LoVo (cell line): ENCODE measurements at places on chromosomes 13 and 19.

DNA sequence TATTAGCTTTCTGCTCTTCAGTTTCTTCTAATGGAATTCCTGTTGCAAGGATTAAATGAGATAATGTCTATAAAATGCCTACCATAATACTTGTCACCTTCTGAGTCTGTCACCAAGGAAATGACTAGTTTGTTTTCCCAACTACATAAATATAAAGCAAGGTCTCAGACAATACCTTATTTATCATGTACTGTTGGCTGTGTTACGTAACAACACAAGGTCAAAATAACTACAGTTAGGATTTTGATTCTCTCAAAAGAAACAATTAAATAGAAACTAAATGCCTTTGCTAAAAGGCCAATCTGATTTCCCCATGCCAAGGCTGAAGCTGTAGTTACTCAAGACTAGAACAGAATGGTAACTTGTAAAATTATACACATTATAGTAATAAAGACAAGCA, 134.5 kb downstream of the PCDH9 start:
- DNase-seq: no peak

DNA sequence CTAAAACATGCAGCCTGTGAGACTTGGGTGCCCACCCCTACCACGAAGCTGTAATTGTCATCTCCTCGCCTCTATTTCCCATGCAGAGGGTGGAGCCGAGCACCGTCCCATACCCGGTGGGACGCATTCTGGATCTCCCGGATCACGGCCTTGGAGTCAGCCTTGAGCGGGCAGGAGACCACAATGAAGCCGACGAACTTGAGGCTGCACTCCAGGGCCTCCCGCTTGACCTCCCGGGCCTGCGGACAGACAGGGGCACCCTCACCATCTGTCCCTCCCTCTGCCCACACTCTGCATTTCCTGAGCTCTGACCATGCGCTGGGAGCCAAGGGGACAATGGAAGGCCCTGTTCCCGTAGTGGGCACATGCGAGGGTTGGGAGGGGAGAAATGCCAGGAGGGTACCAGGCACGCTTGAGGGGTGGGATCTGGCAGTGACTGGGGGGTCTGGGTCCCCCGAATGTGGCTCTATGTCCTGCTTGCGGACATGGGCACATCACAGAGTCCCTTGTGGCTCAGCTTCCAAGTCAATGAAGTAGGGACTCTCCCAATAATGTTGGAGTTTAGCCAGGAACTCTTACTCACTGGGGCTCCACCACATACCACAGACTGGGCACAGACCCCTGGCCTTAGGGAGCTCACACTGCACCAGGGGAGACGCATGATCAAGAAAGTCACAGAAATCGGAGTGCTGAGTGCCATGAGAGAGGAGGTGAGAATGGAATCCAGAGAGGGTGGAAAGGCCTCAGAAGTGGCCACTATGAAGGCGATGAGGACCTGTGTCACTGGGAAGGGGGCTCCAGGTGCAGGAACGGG, 9.2 kb upstream of the GMIP start:
- no peak for DNase-seq

DNA sequence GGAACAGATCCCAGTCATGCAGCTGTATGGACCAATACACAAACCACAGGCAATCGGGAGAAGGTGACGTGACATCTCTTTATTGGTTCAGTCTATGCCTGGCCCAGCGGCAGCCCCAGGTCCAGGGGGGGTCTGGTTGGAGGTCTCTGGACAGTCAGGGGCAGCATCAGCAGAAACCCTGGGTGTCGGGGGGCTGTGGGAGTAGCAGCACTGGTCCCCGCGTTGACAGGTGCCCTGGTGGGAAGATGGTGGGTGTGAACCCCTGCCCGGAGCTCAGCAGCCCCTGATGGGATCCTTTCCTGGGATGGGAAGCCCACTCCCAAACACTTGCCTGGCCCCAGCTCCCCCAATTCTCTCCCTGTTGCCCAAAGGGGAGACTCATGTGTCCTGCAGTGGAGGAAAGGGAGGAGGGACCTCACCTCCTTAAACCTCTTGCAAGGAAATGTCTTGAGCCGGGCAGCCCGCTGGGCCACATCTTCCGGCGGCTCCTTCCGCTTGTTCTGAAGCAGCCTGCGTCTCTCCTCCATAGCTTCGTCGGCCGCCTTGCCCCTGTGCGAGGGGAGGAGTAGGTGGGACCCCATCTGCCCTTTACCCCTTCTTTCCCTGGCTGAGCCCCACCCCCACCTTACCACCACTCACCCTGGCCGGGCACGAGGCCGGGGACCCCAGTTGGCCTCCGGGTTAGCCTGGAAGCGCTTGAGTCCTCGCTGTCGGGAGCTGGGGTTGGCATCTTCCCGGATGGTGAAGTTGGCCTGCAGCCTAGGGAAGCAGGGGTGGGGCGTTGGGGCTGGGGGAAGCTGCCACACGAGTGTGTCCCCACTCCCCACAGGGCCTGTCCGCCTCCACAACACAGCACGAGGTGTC, 2.4 kb upstream of the LYL1 start:
- no peak for DNase-seq

DNA sequence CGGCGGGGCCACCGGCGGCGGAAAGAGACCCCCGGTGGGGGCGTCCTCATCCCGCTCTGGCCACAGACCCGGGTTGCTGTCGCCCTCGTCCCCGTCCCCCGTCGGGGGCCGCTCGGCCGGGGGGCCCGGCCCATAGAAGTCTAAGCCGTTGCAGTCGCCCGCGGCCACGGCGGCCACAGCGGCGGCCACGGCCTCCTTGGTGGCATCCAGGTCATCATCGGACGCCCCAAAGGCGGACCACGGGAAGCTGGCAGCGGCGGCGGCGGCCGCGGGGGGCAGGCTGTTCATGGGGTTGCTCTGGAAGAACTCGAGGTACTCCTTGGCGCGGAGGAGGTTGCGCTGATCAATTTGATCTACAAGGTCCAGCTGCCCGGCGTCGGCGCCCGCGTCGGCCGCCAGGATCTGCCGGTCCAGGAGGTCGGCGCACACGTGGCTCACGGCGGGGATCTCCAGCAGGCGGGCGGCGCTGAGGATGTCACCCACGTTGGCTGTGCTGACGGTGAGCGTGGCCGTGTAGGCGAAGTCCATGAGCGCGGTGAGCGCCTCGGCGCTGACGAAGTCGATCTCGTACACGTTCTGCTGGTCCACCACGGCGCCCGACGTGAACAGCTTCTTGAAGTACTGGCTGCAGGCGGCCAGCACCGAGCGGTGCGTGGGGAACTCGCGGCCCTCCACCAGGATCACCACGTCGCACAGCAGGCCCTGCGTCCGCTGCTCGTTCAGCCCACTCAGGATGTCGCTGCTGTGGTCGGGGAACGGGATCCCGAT, 12.1 kb downstream of the ZBTB7A start:
- DNase-seq: no peak

DNA sequence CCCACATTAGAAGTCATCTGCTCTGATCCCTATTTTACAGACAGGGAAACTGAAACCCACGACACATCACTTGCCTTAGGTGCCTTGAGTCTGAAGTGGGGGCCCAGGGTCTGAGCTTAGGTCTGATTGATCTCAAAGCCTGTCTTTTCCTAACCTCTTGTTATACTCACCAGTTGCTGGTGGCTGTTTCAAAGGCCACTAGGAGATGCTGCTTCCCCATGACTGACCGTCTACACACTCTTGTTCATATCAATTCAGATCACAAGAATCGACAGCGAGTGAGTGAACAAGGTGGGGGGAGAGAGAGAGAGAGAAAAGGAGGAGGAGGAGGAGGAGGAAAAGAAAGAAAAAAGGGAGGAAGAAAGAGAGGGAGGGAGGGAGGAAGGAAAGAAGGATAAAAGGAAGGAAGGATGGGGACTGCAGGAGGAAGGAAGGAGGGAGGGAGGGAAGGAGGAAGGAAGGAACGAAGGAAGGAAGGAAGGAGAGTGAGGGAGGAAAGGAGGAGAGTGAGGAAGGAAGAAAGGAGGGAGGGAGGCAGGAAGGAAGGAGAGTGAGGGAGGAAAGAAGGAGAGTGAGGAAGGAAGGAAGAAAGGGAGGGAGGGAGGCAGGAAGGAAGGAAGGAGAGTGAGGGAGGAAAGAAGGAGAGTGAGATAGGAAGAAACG, 3.3 kb downstream of the OR10H1 start:
- no peak for DNase-seq

DNA sequence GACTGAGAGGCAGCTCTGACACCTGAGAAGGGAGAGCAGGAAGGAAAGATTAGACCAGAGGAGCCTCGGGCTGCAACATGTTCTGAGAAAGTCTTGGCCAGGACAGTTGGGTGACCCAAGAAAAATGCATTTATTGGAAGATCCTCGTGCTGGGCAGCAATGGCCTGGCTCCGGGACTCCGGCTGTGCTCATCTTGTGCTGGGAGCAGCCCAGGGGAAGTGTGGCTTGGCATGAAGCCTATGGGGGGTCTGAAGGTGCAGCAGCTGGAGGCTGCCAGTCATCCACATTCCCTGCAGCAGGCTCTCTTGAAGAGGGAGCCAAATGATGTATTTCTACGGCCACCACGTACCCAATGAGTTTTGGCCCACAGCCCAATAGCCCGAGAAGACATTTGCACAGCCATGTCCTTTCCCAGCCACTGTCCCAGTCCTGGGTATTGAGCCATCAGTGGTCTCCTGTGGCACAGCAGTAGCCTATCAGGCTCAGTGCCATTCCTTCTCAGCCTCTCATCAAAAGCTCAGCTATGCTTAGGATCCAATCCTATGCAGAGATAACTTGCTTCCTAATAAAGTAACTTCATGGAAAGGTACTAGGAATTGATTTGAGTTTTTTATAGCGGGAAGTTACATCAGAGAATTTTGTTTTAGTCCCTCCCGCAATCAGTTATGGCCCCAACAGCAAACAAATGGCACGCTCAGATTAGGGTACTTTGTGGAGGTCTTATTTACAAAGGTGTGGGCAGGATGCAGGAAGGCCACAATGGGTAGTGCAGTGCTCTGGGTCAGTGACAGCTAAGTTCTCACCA, 76.0 kb upstream of the MEDAG start:
- peak; percentile 2 for DNase-seq

- no peak for DNase-seq
Observed at GRCh38 chr19:17647071-17648020, 40.8 kb downstream of the UNC13A start.

DNA sequence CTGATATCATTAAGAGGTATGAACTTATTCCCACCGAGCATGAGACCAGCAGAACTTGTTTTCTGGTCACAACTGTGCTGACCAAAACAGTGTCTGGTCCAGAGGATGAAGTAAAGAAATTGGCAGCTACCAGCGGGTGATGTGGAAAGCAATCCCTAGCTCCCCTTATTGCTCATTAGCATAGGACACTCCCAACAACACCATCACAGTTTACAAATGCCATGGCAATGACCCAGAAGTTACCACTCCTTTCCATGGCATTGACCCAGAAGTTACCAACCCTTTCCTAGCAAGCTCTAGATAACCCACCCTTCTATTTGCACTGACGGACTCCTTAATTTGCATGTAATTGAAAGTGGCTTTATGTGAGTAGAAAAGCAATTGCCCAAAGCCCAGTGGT, 1856.1 kb downstream of the OLFM4 start:
- DNase-seq: no peak

DNA sequence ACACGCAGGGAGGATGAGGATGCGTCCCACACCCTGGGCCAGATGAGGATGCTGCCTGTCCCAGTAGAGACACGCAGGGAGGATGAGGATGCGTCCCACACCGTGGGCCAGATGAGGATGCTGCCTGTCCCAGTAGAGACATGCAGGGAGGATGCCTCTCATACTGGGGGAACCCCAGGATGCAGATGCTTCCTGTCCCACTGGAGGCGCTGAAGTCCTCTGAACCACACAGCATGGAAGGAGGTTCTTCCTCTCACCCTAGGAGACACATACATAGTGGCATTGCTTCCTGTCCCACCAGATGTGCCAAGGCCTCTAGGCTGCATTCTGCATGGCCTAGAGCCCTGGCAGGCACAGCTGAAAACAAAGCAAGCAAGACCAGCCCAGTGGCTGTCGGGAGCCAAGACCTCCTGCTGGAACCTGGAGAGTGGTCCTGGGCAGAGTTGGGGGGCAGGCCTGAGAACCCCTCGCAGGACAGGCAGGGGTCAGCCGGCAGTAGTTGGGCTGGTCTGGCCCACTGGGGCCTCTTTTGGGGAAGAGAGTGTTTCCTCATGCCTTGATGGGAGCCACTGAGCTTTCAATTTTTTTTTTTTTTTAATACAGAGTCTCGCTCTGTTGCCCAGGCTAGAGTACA, 4.3 kb downstream of the HPN start:
- DNase-seq: no peak

DNA sequence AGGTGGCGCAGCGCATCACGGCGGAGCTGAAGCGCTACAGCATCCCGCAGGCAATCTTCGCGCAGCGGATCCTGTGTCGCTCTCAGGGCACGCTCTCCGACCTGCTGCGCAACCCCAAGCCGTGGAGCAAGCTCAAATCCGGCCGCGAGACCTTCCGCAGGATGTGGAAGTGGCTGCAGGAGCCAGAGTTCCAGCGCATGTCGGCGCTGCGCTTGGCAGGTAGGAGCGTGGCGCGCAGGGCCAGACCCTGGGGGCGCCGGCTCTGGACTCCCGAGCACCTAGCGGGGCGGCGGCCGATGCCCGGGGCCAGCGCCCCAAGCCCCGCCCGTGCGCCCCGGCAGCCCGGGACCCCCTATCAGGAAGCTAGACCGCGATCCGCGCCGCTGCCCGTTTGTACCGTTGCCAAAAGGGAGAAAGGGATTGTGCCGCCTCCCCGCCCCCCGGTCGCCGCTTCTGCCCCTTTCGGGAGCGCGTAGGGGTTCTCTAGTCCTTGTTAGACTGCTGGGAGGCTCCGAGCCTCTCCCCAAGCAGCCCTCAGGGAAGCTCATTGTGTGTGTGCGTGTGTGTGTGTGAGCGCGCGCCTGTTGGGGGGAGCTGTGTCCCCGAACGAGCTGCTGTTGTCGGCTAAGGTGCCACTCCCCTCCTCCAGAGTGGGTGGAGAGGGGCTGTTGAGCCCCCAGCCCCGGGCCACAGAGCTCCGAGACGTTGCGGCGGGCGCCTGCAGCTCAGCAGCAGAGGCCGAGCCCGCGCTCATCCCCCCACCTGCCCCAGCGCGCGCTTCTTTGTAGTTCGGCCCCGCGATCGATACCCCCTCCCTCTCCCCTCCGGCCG, 1.5 kb downstream of the ONECUT3 start:
- DNase-seq: no peak

GRCh38 chr13:25319771-25320170, 18.3 kb downstream of the NUP58 start:
- DNase-seq: no peak

GRCh38 chr19:17255150-17255621, 9.4 kb downstream of the USHBP1 start:
- DNase-seq: no peak

DNA sequence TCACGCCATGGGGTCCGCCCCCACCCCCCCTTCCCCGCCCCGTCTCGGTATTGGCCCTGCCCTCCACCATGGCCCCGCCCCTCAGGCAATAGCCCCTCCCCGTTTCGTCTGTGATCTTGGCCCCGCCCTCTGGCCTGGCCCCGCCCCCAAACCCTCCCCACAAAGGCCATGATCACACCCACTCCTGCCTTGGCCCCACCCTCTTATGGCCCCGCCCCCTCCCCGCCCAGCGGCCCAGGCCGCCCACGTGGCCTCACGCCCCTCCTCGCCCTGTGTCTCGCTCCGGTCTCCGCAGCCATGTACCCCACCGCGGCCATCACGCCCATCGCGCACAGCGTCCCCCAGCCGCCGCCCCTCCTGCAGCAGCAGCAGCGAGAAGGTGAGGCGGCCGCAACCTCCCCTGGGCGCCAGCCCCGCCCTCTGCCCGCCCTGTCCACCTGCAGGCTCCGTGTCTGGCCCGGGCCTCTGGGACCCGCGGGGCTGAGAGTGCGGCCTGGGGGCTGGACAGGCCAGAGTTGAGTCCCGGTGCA, 61.3 kb downstream of the CELF5 start:
- DNase-seq: no peak
